ENCODE measurements at places on chromosomes 12 and 14.

GRCh38 chr14:71355324-71356201, 448.3 kb downstream of the PCNX1 start:
- no peak for DNase-seq

DNA sequence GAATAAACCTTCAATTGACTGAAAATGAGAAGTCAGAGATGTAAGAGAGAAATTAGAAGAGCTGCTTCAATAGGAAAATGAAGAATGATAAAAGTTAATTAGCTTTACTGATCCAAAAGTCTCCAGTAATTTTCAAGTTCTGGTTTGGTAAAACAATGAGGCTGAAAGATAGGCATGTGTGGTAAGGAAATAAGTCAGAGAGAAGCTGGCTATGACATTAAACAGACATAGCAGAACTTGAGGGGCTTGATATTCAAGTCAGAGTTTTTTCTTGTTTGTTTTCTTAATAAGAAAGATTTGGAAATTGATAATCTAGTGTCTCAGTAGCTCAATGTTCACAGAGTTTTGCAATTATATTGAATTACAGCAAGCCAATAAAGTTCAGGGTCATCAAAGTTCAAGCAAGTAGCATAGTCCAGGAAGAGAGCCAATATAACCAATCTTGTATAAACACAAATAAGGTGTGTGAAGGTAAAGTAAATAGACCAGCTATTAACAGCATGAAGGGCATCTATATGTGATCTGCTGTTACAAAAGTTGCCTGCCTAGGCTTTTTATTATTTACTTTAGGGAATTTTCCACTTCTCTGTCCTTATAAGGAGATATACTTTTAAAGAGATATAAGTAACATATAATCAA, 1111.5 kb downstream of the TRHDE start:
- DNase-seq, result no peak

DNA sequence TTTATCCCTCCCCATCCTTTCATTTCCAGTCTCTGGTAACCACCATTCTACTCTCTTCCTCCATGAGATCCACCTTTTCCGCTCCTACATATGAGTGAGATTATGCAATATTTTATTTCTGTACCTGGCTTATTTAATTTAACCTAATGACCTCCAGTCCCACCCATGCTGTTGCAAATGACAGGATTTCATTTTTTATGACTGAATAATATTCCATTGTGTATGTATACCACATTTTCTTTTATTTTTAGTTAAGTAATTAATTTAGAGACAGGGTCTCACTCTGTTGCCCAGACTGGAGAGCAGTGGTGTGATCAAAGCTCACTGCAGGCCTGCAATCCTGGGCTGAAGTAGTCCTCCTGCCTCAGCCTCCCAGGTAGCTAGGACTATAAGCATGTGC, 2.6 kb downstream of the LRRK2 start:
- DNase-seq, result no peak

- DNase-seq, result no peak
Observed at GRCh38 chr14:55929136-55929535, 189.1 kb upstream of the PELI2 start.

DNA sequence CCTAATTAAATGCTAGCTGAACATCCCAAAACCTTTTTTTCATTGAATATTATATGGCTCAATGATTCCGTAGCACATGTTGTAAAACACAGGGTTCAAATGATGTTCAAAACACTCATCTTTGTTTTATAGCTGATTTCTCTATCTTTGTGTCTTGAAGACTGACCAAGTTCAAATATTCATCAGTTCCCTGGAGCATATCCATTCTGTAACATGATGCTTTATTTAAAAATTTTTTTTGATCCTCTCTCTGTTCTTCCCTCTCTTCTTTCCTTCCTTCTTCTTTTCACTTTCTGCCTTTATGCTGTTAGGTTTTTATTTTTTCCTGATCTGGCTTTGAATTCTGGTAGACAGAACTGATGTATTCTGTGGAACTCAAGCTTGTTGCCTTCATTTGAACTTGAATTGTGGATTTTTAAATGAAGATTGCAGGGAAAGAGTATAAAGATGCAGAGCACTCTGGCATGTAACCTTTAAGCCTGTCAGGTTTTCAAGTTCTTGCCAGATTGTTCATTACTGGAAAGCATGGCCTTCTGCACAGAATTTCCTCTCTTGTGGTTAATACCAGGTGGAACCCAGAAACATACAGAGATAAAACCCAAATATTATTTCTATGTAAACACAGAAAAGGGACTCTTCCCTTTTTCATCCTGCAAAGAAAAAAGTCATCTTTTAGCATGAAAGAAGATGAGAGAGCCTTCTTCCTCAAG, 39.5 kb downstream of the PROX2 start:
- no peak for DNase-seq

Data from activated T-cell treated with anti-CD3 and anti-CD28 coated beads for 4 hours (primary cell).